Activated CD4-positive, alpha-beta memory T cell treated with anti-CD3 and anti-CD28 coated beads, Interleukin-2, amount 10 ng/mL, durations not matched to agents 7 days and 5 days (primary cell): ENCODE measurements at places on chromosomes 7 and 10.

- DNase-seq, result no peak
Measured at GRCh38 chr7:104931181-104931781, 82.7 kb upstream of the KMT2E start.

- DNase-seq, result no peak
Measured at GRCh38 chr10:47037654-47038425, 126.6 kb downstream of the PTPN20 start.

GRCh38 chr7:43721193-43721806, 8.0 kb downstream of the COA1 start:
- no peak for DNase-seq

- no peak for DNase-seq
Measured at GRCh38 chr10:101123815-101124617, 7.1 kb upstream of the TLX1 start.

- DNase-seq, result no peak
Measured at GRCh38 chr10:99526861-99527504, 5.8 kb upstream of the NKX2-3 start.

DNA sequence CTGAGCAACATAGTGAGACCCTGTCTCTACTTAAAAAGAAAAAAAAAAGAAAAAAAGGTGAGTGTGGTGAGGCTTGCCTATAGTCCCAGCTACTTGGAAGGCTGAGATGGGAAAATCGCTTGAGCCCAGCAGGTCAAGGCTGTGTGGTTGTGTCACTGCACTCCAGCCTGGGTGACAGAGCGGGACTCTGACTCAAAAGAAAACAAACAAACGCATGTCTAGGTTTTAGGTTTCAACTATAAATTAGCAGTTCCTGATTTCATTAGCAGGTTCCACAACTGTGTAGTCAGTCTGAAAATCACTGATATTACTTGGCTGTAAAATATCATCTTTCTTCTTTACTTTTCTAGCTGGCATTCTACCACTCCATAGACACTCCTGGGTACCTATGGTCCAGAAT, 155.7 kb upstream of the HGF start:
- no peak for DNase-seq

- no peak for DNase-seq
Measured at GRCh38 chr7:145863-146262, 46.5 kb upstream of the FAM20C start.

DNA sequence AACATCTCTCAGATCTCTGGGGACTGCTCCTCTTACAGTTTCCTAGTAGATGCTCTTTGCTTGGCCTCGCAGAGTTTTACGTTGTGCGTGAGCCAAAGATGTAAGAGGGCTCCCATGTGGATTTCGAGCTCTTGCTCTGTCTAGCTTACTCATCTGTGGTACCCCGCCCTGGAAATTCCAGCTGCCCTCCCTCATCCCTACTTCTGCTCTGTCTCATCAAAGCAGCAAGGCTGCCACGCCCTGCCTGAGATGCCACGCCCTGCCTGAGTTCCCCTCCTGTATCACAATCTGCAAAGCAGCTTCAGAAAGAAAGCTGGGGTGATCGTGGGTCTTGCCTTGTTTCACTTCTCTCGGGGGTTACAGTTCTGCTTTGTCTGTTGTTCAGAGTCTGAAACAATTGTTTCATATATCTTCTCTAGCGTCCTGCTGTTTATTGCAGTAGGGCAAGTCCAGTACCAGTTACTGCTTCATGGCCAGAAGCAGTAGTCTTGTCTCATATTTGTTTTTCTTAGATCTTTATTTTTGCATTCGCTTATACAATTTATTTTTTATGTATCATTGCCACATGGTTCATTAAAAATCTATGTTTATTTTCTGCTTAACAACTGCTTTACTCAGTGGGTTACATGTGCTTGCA, 36.1 kb upstream of the CCNY start:
- DNase-seq, result no peak

- no peak for DNase-seq
Measured at GRCh38 chr7:15626041-15626440, 60.4 kb downstream of the MEOX2 start.

DNA sequence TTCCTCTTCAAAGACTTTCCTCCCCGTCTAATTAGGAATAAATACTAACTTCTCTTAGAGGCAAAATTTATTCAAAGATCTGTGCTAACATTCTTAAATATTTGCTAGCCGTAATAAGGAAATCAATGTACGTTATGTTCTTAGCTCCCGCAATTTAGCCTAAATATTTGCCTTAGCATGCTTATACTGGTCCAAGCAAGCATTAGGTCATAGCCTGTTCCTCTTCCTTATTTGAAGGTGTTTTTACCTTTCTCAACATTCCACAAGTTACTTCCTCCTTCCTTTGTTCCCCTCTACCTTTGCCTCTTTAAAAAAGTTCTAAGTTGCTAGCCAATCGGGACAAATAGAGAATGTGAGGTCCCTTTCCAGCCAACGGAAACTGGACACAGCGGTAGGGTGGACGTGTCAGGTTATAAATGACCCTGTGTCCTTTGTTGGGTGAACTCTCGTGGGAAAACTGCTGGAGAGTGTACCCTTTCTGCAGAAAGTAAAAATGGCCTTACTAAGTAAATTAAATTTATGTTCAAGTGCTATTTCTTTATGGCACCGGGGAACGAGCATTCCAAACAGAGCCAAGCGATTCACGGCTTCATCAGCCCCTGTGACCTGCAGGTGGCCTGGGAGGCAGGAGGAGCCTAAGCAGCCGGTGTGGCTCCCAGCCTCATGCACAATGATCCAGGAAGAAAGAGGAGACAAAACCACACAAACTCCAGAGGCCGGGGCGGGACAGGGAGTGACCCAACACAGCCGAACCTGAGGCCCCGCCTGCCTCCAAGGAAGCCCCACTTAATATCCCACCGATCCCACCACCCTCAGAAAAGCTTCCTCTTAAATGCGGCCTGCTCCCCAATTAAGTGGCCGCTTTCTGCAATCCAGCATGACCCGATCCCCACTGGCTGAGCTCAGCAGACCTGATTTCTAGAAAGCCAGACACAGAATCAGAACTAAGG, 67.0 kb downstream of the ZRANB1 start:
- no peak for DNase-seq

- DNase-seq, result no peak
Measured at GRCh38 chr10:123998197-123999141, 94.9 kb downstream of the CHST15 start.

GRCh38 chr10:33952692-33953360, 618.4 kb upstream of the NRP1 start:
- no peak for DNase-seq

DNA sequence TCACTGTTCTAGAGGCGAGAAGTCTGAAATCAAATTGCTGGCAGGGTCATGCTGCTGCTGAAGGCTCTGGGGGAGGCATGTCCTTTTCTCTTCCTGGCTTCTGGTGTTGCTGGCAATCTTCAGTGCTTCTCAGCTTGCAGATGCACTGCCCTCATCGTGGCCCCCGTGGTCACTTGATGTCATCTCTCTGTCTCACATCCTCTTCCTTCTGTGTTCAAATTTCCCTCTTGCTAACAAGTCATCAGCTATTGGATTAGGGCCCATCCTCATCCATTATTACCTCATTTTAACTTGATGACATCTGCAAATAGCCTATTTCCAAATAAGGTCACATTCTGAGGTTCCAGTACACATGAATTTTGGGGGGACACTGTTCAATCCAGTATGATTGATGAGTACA, 36.6 kb upstream of the SRGN start:
- peak; percentile 60 for DNase-seq

DNA sequence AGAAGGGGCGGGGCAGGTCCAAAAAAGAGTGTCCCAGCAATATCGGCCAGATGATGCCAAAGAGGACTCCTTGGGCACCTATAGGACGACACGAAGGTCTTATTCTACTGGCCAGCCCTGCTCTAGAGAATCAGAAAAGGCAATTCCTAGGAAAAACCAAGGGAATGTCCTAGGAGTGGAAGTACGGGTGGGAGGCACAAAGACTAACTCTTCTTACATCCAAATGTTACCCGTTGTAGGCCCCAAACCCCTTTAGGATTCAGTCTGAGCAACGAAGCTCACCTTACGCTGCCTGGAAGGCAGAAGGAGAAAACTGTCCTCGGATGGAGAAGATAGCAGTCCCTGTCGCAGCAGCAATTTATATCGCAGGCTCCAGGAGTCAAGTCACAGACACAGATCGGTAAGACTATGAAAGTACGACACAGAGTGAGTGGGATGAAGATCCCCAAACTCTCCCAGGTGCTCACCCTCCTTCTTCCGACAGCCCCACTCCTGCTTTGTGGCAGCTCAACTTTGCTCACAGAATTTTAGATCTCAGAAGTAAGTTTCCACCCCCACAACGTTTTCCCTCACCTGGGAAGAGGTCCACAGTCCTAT, 558 bp downstream of the TCTN3 start:
- peak; percentile 18 for DNase-seq

- no peak for DNase-seq
Measured at GRCh38 chr7:45588466-45588865, 14.3 kb downstream of the ADCY1 start.

DNA sequence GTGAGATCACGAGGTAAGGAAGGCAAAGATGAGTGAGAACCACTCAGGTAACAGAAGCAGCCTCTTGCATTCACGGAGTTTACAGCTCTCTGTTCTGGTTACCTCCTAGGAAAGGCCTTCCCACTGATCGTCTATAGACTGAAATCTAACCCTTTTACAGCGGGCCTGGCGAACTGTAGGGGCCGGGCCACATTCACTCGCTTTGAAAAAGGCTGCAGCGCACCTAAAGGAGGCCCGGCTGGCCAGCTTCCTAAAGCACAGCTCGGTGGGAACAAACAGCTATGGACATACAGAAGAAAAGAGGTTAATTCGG, 565 bp downstream of the ATP5MK start:
- DNase-seq, result peak; percentile 25

DNA sequence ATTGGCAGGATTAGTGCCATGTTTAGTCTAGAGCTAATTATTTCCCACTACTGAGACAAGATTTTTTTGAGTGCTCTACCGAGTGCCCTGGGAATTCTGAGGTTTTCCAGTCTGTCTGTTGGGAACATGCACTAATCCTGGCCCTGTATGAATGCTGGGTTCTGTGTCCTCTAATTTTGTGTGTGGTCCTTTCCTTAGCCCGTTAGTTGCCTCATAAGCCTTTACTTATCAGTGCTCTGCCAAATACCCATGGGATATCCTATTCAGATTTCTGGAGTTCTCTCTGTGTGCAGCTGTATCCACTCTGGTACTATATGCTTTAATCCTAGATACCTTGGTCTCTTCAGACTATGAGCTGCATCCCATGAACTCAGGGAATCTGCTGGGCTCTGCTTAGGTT, 13.1 kb downstream of the CSGALNACT2 start:
- DNase-seq, result no peak

GRCh38 chr10:112832361-112832878, 117.6 kb upstream of the TCF7L2 start:
- no peak for DNase-seq

DNA sequence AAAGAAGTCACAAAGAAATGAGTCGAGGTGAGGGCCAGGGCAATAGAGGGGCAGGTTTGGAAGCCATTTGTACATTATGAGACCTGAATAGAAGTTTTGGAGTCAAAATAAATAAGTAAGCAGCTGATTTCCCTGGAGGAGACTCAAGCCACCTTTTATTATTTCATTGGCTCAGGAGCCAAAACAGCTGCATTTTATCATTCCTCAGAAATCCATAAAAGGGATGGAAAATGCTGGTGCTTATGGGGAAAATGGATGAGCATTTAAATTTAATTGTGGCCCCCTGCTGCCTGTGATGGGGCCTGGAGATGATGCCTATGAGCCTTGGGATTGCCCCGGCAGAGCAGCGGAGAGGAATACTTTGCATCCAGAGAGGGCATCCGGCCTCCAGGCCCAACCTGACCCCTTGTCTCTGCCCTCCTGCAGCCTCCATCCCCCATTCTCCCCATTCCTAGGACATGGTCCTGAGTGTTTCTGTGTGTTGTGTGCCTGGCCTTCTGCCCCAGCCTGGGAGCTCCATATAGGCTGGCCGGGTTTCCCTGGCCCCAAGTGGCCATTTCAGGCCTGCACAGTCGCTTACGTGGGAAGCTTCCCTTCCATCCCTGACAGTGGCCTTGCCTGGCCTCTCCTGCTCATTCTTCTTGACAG, 296.8 kb upstream of the ZMIZ1 start:
- DNase-seq, result no peak

GRCh38 chr10:72038458-72039001, 49.8 kb downstream of the SPOCK2 start:
- DNase-seq, result no peak

- DNase-seq, result no peak
Measured at GRCh38 chr7:4386190-4386589, 295.9 kb upstream of the FOXK1 start.

DNA sequence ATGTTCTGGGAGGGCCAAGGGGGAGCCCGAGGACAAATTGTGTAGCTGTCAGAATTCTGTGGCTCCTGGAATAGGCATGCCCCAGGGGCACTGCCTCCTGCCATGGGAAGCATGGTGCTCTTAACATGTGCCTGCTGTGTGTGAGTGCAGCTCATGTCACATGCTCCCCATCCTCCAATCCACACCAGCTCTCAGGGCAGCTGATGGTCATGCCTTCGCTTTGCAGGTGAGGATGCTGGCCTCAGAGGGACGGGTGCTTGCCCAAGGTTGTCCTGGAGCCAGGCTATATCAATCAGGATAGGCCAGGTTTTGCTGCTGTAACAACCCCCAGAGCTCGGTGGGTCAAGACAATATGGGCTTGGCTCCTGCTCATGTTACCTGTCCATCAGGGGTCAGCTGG, 303.4 kb downstream of the RPS24 start:
- no peak for DNase-seq

DNA sequence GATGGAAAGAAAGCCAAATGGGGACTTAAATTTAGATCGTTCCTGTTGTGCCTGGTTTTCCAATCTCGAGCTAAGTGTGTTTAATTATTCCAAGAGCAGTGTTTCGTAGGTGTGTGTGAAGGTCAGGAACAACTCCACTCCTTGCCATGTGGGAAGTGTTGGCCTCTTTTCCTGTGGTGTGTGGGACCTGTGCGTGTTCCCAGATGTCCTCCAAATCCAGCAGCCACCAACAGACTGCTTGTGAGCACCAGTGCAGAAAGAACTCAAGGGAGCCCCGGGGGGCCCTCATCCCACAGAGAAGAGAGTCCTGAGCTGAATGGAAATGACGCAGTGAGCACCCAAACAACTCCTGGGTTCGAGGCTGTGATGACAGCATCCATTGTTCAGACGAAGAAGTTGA, 227.7 kb downstream of the TMEM178B start:
- DNase-seq, result no peak

DNA sequence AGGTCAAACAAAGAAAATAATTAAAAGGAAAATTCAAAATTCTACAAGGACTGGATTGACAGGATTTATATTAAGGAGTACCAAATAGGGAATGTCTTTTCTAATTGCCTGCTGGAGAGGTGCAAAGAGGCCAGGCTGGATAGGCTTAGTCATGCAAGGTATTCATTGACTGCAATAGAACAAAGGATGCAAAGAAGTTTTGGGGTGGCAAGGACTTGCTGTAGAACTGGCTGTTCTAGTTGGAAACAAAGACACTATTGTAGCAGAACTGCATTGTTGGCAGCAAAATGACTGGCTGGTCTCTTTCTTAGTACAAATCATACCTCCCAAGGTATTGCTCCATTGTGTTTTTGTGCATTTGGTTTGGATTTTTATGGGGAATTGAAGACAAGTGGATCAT, 10.1 kb downstream of the ITGB8 start:
- DNase-seq, result no peak

- DNase-seq, result no peak
Measured at GRCh38 chr7:83520726-83521125, 128.2 kb downstream of the SEMA3E start.
